ENCODE measurements at places on chromosomes 5 and 9.

DNA sequence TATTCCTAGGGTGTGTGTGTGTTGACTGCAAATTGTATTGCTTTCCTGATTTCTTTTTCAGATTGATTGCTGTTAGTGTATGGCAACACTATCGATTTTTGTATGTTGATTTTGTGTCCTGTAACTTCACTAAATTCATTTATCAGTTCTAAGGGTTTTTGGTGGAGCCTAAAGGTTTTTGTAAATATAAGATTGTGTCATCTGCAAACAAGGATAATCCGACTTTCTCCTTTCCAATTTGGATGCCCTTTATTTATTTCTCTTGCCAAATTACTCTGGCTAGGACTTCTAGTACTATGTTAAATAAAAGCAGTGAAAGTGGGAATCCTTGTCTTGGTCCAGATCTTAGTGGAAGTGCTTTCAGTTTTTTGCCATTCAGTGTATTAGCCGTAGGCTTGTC lies 340.9 kb upstream of the KLF4 start:
- no peak for DNase-seq

DNA sequence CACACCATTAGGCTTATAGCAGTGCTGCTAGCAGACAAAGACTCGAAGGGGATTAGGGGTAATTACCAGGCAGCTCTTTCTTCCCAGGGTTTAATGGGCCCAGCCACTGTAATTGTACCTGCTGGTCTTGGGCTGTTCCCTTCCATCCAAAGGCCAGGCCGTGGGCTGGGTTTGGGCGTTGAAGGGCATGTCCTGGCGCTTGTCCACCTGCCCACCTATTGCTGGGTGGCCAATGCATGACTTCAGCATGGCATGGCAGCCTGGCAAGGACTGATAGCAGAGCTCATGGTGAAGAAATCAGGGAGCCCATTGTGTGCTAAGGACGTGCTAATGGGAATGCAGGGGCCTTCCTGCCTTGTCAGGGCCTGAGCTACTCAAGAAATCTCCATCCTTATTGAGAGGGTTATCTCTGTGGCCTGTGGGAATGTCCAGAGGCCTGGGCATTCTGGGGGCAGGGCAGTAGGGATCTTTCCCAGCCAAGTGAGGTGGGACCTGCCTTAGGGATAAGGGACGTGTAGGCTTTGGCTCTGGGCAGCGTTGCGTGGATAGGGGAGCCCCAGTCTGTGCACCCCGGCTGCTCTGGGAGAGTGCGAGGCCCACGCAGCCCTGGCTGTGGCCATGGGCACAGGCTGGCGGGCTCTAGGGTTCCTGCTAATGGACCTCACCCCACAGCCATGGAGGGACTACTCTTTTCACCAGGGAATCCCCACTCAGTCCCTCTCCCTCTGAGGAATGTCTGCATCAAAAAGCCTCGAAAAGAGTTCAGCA lies 116.1 kb upstream of the PITX1 start:
- DNase-seq, result no peak

DNA sequence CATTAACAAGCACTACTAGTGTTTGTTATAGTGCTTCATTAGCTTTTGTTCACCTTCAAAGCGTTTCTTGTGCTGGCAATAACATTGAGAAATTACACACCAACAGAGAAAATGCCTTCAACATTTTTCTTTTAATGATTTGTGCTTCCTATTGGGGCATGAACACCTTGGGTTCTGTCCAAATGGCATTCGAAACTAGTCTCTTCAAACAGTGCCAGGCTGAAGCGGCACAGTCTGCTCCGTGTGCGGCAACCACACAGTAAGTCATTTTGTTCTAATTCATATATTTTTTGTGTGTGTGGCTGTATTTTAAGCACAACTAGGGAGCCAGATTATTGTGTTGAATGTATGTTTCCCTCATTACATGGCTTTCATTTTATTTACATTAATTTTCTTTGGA lies 414.7 kb upstream of the SGCD start:
- DNase-seq, result no peak

DNA sequence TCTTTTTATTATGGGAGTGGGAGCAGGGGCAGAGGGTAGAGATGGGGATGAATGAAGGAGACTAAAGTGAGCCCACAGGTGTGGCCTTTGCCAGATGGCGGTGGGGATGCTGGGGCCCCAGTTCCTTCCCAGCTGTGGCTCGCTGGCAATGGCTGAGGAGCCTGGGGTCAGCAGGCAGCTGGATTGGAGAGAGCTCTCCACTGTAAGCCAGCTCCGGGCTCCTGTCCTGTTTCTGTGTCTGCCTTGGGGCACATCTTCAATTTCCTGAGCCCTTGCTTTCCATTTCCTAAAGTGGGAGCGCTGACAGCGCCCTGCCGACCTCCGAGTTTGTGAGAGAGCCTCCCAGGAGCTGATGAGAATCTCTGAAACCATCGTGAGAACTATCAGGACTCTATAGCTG lies 75.6 kb upstream of the SPRY4 start:
- DNase-seq, result no peak

GRCh38 chr9:72480921-72481320 lies 40.5 kb upstream of the TMC1 start:
- DNase-seq, result no peak

DNA sequence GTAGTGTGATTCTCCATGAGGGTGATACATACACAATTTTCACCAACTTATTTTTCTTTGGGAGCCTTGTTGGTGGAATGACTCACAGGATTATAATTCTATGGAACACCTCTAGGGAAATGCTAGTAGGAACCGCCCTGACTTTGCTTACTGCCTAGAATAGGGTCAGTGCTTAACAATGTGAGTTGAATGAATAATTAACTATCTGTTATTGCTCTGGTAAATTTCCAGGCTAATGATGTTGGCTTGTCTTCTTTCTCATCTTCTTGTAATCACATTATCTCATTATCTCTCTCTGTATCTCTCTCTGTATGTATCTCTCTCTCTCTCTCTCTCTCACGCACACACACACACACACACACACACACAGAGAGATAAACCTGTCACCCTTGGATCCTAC lies 291.1 kb downstream of the TRIM32 start:
- no peak for DNase-seq

DNA sequence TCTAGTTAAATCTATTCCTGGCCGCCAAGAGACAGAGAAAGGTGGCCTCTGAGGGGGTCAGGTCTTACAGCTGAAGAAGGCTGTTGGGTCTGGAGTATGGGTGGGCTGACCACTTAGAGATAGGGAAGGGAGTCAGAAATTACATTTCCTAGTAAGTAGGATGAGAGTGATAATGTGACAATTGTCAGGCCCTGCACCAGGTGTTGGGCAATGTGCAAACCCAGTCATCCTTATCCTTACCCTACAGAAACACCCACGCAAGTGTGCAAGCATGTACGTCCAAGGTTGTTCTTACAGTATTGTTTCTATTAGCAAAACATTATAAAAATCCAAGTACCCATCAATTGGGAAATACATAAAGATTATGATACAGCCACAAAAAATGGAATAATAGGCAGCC lies 9.5 kb downstream of the SPAAR start:
- DNase-seq, result peak; percentile 60

GRCh38 chr9:14345354-14346230 lies 31.7 kb upstream of the NFIB start:
- DNase-seq, result no peak

All from K562 (cell line).